ENCODE measurements at places on chromosomes 13 and 19.
A peak's percentile ranks its signal among the peaks of the same experiment; 100 is the strongest.

- no peak for DNase-seq
These were observed 37.7 kb downstream of the GPR42 start for GRCh38 chr19:35408284-35409171.

DNA sequence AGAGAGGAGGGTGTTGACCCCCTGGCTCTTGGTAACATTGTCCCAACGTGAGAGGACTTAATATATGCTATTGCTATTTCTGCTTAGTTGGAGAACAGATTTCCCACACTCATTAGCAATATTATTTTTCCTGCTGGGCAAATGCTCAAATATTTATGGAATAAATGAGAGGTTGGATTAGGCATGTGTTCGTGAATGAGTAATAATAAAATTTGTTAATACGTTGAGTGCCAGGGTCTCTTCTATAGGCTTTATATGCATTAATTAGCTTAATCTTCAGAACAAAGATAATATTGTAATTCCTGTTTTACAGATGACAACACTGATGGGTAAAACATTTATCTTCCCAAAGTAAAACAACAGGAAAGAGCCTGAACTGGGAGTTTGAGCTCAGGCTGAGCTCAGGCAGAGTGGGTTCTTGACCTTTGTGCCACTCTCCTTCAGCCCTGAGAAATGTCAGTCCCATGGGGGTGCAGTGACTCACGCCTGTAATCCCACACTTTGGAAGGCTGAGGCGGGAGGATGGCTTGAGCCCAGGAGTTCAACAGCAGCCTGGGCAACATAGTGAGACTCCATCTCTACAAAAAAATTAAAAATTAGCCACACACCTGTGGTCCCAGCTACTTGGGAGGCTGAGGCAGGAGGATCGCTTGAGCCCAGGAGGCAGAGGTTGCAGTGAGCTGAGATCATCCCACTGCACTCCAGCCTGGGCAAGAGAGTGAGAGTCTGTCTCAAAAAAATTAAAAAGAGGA, 1.2 kb downstream of the ZNF233 start:
- no peak for DNase-seq

- DNase-seq = peak; percentile 51
These were observed 148.7 kb downstream of the FOXO1 start for GRCh38 chr13:40517486-40518480.

- DNase-seq = no peak
These were observed 7.9 kb downstream of the TPM4 start for GRCh38 chr19:16084067-16084685.

- DNase-seq = no peak
These were observed 550.5 kb downstream of the IRS2 start for GRCh38 chr13:109235901-109236300.

DNA sequence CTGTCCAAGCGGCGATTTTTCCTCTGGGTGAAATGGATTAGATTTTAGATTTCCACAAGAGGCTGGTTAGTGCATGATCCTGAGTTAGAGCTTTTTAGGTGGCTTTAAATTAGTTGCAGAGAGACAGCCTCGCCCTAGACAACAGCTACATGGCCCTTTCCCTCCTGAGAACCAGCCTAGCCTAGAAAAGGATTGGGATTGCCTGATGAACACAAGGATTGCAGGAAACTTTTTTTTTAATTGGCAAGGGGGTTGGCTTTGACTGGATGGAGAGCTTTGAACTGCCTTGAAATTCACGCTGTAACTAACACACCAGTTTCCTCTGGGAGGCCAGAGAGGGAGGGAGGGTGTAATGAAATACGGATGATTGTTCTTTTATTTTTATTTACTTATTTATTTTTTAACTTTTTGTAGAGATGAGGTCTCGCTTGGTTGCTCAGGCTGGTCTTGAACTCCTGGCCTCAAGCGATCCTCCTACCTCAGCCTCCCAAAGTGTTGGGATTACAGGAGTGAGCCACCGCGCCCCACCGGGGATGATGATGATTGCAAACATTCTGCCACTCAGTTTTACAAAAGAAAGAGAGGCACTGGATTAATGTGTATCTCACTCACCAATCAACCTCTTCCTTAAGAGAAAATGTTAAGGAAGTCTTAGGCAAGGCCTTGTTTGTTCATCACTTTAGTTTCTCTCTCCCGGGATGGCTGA, 1.9 kb downstream of the LDLR start:
- DNase-seq = no peak

GRCh38 chr13:31867709-31868108, 128.4 kb downstream of the RXFP2 start:
- no peak for DNase-seq

GRCh38 chr19:48993175-48994034, at the start of the genes GYS1 and RUVBL2:
Gene GYS1 (minus strand): TSS chr19:48993309. CDS start chr19:48993112, 197 bp downstream.
Gene RUVBL2 (plus strand): TSS chr19:48993887. CDS start chr19:48993912, 25 bp downstream.
- peak; percentile 100 for DNase-seq

DNA sequence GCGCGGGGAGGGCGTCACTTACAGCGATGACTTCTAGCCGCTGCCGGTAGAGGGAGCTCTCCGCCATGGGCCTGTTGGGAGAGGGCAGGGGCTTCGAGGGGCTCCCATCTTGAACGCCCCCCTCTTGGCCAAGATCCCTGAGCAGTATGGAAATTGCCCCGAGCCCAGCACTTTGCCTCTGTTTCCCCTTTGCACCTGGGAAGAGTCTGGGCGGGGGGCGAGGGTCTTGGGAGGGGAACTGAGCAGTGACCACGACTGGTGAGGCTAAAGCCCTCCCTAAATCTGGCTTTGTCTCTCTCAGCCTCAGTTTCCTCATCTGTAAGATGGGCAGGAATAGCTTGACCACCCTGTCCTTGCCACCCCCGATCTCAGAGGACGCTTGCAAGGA, 2.8 kb downstream of the PALM3 start:
- peak; percentile 57 for DNase-seq

- DNase-seq = no peak
These were observed 67.1 kb downstream of the MLLT1 start for GRCh38 chr19:6212403-6213265.

GRCh38 chr19:38740932-38741331, 3.3 kb downstream of the CAPN12 start:
- DNase-seq = no peak

DNA sequence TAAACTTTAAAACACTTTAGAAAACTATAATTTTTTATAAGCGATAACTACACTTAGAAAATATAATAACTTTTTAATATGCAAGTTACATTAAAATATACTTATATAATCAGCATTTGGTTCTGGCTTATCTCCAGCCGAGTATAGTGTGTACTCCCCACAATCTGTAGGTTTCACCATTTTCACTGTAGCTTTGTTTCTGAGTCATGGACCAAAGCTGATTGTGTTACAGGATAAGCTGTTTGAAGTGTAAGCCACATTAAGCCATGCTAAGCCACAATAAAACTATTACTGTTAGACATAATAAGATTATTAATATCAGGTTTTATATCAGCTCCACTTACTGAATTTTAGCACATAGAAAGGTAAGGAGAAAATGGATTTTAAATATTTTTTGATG, 43.8 kb downstream of the CCDC122 start:
- no peak for DNase-seq

GRCh38 chr13:35672611-35673010, 196.1 kb upstream of the MAB21L1 start:
- DNase-seq = no peak

- no peak for DNase-seq
These were observed 27.2 kb upstream of the NDUFS7 start for GRCh38 chr19:1356508-1356865.

- no peak for DNase-seq
These were observed 15.0 kb upstream of the ALOX5AP start for GRCh38 chr13:30720172-30720869.

DNA sequence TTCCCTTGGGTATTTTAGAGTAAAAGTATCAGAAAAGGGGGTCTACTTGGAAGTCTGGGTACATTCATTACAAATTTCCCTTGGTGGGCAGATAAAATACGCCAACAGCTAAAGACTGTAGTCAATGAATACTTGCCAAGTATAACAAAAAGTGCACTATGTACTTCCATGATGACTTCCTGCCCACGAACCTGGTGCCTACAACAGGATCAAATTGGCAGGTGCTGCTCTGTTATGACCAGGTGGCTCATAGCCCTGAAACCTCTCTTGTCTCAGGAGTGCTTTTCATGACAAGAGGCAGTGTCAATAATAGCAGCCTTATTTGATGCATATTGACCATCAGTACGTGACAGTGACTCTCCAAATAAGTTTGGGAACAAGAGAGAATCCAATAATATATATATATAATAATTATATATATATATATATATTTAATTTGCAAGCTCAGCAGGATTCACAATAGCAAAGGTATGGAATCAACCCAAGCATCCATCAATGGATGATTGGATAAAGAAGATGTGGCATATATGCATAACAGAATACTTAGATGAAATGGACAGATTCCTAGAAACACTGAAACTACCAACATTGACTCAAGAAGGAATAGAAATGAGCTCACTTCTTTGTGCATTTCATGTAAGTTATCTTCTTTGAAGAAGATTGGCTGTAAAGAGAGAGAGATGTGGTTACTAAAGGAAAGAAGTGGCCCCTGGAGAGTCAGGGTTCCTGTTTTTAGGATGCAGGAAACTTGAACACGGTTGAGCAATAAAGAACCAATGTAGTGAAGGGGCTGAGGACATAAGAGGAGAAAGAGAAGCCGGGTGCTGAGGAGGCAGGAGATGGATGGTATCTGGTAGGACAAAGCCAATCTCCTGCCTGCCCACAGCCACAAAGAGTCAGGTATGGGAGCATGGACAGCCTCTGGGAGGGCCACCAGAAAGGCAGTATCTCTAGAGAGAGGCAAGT, 52.0 kb upstream of the GTF2F2 start:
- no peak for DNase-seq

- DNase-seq = no peak
These were observed 2.9 kb upstream of the RCBTB2 start for GRCh38 chr13:48535766-48536165.

Measured in stimulated activated naive CD8-positive, alpha-beta T cell treated with anti-CD3 and anti-CD28 coated beads, Interleukin-15, amount 100 ng/mL, for 72 hours (primary cell).